ENCODE measurements at places on chromosomes 2 and 18. TPM values are rescaled to one million over a fixed set of nuclear protein-coding genes. Genes with fewer than 3 reads are reported as not detected.

EFEMP1 gene
- not detected for polyA plus RNA-seq

AQP12B gene
- polyA plus RNA-seq = not detected

HOXD8 gene
- not detected for polyA plus RNA-seq

TMEM178A gene
- 3.8 TPM for polyA plus RNA-seq

OTX1 gene
- polyA plus RNA-seq = 1.0 TPM

GKN2 gene
- not detected for polyA plus RNA-seq

CFC1 gene
- polyA plus RNA-seq = not detected

RAB31 gene
- 1.1 TPM for polyA plus RNA-seq

MERTK gene
- polyA plus RNA-seq = 44.7 TPM
